ENCODE measurements at places on chromosomes 13 and 19.
A peak's percentile ranks its signal among the peaks of the same experiment; 100 is the strongest.

DNA sequence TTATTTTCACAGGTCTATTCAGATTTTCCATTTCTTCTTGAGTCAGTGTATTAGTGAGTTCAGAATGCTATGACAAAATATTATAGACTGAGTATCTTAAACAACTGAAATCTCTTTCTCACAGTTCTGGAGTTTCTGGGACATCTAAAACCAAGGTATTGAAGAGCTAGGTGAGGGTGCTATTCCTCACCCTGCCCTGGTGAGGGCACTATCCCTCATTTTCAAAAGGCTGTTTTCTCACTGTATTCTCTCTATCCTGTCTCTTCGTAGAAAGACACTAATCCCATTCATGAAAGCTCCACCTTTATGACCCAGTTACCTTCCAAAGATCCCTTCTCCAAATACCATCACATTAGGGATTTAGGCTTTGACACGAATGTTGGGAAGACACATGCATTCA is 1617.1 kb downstream of the PCDH9 start:
- DNase-seq: no peak

- DNase-seq: no peak
These were observed 748 bp downstream of the RAB4B start for GRCh38 chr19:40778706-40779284.

DNA sequence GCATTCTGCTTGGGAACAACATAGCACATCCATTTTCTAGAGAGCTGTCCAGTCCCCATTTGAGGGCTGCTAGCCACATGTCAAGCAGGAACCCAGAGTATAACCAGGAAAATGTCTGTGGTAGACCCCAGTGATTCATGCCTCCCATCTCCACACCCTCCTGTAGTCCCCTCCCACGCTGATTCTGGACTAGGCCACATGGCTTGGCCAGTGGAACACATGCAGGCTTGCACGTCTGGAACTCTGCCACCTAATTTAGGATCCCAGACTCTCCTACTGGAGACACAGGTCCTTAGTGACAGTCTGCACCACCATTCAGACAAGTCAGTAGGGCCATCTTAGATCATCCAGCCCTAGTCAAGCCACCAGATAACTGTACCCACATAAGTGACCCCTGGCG is 149.8 kb downstream of the ZIC5 start:
- DNase-seq: no peak

DNA sequence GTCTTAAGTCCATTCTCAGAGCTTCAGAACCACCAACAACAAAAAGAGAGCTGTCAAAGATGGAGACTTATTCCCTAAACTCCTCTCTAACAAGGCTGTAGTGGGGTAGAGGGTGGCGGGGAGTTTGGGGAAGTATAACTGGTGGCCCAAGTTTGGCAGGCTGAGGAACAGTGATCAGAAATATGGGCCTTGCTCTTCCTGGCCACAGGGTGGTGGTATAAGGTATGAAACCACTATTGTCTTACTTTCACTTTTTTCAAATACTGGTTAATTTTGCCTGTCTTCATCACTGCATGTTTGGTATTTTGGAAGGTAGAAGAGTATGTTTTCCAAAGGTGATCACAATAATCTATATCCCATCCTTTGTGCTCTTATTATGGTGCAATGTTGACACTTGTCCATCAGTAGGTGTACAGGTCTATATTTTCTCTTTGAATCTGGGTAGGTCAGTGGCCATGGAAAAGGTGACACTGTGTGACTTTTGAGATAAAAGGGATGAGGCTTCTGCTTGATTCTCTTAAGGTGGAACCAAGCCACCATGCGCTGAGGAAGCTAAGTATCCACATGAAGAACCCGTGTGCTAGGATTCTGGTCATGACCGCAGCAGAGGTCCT is 23.2 kb upstream of the GPC5 start:
- DNase-seq: no peak

DNA sequence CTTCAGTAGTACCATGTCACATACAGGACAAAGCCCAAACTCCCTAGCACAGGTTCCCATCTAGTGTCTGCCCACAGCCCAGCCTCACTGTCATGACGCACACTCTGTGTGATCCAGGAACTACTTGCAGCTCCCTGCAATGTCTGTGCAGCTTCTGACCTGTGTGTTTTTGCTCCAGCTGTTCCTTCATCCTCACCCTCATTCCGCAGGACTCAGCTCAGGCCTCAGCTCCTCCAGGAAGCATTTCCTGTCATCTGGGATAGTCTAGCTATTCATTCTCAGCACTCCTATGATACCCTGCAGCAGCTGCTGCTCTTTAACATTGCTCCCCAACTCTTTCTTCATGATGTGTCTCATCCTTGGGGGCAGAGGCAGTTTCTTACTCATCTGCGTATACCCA is 56.1 kb downstream of the ENOX1 start:
- no peak for DNase-seq

GRCh38 chr19:7251494-7251893 is 42.7 kb downstream of the INSR start:
- no peak for DNase-seq

GRCh38 chr19:32566246-32566830 is 14.7 kb upstream of the PDCD5 start:
- no peak for DNase-seq

DNA sequence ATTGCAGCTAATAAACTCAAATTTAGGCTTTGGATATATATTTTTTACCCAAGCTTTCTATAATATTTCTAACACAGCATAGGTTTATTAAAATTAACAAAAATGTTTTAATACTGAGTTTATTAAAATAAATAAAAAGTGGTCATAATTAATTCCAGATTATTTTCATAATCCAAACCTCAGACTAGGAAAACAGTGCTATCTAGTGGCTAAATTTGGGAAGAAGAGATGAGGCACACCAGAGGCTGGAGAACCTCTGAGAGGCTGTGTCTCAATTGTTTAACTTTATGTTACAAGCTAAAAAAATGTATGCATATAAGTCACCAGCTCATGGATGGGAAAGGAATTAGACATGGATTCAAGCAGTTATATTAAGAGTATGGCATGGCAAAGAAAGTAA is 392.5 kb downstream of the DIAPH3 start:
- DNase-seq: no peak

DNA sequence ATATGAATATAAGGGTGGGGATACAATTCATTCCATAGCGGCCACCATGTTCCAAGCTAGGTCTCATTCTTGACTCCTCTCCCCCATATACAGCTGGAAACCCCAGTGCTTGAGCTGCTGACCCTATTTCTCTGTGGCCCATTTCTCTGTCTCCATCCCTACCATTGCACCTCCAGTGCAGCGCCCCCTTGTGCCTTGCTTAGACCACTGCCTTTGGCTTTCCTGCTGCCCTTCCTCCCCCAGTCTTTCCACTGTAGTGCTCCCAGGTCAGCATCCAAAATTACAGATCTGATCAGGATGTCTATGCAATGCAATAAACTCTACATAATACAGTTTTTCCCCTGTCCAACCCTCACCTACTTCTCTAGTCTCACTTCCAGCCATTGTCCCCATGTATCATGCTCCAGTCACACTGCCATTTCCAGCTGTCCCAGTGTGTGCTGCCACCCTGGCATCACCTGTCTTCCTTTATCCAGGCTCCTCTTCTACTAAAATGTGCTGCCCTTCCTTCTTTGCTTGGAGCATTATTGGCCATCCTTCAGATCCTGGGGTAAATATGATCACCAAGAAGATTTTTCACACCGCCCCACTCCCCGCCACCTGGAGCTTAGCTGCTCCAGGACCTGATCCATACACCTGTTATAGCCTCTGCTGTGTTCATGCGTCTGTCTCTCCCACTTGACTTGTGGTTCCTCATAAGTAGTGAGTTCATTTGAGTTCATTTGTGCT is 199.4 kb upstream of the IPO5 start:
- no peak for DNase-seq

- DNase-seq: no peak
These were observed 926 bp upstream of the HNRNPUL1 start for GRCh38 chr19:41263042-41263849.

- peak; percentile 59 for DNase-seq
These were observed 2.9 kb downstream of the HTR2A start for GRCh38 chr13:46893798-46894560.

GRCh38 chr13:31703780-31704179 is 35.5 kb upstream of the RXFP2 start:
- no peak for DNase-seq

DNA sequence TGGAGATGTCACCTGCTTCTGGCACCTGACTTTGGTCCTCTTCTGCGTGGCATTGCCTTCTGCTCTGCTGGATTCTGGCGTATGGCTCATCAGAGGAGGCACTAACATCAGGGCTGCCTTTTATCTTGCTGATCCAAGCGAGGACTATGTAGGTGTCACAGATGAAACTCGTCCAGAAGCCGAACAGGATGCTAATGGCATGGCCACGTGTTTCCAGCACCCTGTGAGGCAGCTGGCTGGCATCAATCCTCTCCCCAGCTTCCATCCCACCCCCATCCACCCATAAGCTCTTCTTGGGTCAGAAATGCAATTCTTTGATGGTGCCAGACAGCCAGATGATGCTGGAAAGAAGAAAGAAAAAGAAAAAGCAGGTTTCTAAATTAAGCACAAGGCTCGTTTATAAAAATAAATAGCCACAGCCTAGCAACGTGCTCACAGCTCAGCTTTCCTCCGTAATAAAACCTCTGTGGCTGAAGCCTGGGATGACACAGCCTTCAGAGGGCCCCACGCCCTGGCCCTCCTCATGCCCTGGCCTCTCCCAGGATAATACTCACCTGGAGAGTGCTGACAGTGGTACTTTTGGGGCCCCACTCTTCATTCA is 212.9 kb upstream of the SERP2 start:
- DNase-seq: no peak

- no peak for DNase-seq
These were observed 56.4 kb upstream of the NPAS1 start for GRCh38 chr19:46963093-46963734.

- DNase-seq: no peak
These were observed 862.9 kb upstream of the SPRY2 start for GRCh38 chr13:81203783-81204182.

DNA sequence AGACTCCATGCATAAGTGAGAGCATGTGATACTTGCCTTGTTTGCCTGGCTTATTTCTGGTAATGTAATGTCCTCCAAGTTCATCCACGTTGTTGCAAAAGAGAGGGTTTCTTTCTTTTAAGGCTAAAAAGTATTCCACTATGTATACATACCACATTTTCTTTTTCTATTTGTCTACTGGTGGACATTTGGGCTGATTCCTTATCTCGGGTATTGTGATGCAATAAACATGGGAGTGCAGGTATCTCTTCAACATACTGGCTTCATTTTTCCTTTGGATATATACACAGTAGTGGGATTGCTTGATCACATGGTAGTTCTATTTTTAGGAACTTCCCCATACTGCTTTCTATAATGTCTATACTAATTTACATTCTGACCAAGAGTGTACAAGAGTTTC is 49.6 kb upstream of the EBPL start:
- no peak for DNase-seq

GRCh38 chr19:51016798-51017683 is 2.5 kb downstream of the KLK10 start:
- no peak for DNase-seq

- no peak for DNase-seq
These were observed 5.7 kb upstream of the RPL21 start for GRCh38 chr13:27245610-27246009.

DNA sequence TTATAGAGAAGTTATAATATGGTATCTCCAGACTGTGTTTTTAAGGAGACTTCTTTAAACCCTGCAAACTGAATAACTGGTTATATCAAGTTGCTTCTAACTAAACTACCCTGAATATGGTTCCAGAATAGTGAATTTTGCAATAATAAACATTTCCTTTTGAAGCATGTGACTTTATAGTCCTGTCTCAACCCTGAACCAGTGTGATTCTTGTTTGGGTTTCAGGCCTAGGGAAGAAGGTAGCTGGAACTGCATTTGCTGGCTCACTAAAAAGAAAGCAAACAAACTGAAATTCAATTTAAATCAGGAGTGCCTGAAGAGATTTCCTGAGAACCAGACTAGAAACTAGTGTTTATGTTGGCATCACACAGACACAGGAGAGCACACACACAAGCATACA is 4.9 kb downstream of the ARHGEF7 start:
- DNase-seq: no peak

- no peak for DNase-seq
These were observed 1687.5 kb downstream of the EFNB2 start for GRCh38 chr13:104847922-104848321.

GRCh38 chr13:64925284-64925683 is 2304.9 kb downstream of the PCDH9 start:
- DNase-seq: no peak

- no peak for DNase-seq
These were observed 404.2 kb upstream of the SGCG start for GRCh38 chr13:22776394-22777186.

GRCh38 chr13:21164631-21165030 is 11.7 kb downstream of the SKA3 start:
- DNase-seq: no peak

DNA sequence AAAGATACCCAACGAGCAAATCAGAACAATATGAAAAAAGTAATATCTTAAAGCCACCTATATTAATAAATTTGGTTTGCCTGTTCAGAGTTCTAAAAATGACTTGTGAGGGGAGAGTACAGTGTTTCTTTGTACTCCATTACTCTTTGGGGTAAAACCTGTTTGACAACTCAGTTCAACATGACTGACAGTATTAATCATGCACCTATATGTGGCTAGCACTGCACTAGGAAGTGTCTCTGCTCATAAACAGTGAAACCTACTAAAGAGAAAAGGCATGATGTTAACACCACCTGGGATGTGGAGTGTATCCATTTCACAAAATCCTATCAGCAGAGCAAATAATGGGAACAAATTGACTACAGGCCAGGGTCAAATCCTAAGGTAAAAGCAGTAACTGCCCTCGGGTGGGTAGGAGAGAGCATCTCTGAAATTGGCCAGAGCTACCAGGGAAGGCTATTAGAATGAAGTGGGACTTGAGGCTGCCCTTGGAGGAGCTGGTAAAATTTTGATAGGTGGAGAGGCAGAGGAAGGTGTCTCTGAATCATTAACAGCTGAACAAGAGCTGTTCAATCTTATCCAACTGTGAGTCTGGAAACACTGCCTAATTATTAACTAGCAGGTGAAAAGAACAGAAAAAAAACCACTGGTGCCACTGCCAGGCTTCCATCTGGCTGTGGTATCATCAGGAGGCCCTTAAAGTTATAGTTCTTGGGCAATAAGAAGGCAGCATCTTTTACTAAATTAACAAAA is 365.1 kb downstream of the DNAJC15 start:
- DNase-seq: no peak

GRCh38 chr13:46668302-46668720 is 115.3 kb downstream of the LRCH1 start:
- no peak for DNase-seq

DNA sequence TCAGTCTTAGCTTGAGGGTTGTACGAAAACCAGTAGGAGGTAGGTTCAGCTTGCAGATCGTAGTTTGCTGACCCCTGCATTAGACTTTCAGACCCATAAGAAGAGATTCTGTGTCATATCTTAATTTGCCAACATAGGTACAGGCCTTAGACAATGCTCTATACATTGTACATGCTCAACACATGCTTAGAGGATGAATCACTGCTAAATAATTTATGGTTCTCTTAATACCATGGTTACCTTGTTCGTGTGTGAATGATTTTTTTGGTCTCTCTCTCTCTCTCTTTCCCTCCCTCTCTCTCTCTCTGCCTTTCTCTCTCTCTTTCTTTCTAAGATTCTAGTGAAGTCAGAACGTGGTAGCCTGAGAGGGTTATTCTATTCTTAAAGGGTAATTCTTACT is 112.2 kb downstream of the FGF14 start:
- no peak for DNase-seq

All from right renal pelvis (tissue), 4 donors.